GM23248 (cell line): ENCODE measurements at places on chromosomes 1 and 21. TPM values are rescaled to one million over a fixed set of nuclear protein-coding genes. Genes with fewer than 3 reads are reported as not detected.

Gene C1orf210
- not detected in 2 replicates for total RNA-seq

- DNase-seq: peak; percentile 91
- no peaks in the 10 kb centered on the region for H3K36me3 ChIP-seq
- peak overlapping the region; percentile 57 for H3K27ac ChIP-seq
- H3K4me1 ChIP-seq: peaks cover 43% of the 10 kb centered on the region
- H3K27me3 ChIP-seq: peaks cover 17% of the 10 kb centered on the region
Observed at GRCh38 chr1:243926803-243927245, 76.8 kb upstream of the AKT3 start.

- H3K27me3 ChIP-seq: no peaks in the 10 kb centered on the region
- no peaks in the 10 kb centered on the region for H3K4me1 ChIP-seq
- no peak overlapping the region for H3K4me3 ChIP-seq
- H3K27ac ChIP-seq: no peak overlapping the region
Observed at GRCh38 chr1:207698822-207699483, 52.9 kb upstream of the CD46 start.

DNA sequence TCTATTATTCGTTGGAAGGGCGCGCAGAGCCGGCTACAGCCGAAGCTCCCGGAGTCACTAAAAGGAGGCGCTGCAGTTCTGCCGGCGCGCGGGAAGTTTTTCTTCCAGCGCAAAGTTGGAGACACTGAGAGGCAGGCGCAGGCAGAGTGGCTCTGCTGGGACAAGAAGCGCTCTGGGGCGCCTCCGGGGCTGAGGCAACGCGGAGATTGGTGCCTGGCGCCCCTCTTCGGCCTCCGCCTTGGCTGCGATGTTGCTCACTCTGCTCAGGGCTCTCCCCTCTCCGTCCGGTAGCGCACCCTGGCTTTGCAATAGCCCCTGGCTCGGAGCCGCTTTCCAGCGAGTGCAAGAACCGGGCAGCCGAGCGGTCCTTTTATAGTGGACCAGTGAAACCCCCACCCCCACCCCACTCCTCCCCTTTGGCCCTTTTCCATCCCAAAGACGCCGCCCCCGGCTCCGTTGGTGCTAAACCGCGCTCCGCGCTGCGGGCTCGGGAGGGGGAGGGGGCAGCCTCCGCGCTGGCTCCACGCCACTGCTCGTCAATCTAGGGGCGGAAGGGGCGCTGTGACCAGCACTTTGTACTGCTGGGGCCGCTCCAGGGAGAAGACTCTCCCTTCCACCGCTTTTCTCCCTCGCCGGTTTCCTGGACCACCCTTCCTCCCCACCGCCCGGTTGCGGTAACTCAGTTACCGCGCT is at the start of gene ADAMTS1:
Gene ADAMTS1 (minus strand): TSS at position 344 of the 693 bp plus-strand sequence. CDS start 455 bp downstream, outside the sequence.
- no peaks in the 10 kb centered on the region for H3K27me3 ChIP-seq
- peaks cover 24% of the 10 kb centered on the region for H3K4me1 ChIP-seq
- H3K4me3 ChIP-seq: peak within 1 kb of the TSS; percentile 93
- H3K27ac ChIP-seq: peak within 1 kb of the TSS; percentile 84
- H3K36me3 ChIP-seq: peaks cover 24% of the 10 kb centered on the region

DNA sequence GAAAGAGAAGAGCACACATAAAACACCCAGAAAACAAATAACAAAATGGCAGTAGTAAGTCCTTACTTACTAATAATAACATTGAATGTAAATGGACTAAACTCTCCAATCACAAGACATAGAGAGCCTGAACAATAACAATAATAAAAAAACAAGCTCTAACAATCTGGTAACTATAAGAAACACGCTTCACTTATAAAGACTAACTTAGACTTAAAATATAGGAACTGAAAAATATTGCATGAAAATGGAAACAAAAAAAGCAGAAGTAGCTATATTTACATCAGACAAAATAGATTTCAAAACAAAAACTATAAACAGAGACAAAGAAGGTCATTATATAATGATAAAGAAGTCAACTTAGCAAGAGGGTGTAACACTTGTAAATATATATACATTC is 83.1 kb upstream of the LYPLAL1 start:
- H3K4me1 ChIP-seq: peaks cover 45% of the 10 kb centered on the region
- H3K4me3 ChIP-seq: no peak overlapping the region
- H3K36me3 ChIP-seq: no peaks in the 10 kb centered on the region
- no peak overlapping the region for H3K27ac ChIP-seq
- H3K27me3 ChIP-seq: no peaks in the 10 kb centered on the region
- DNase-seq: no peak

DNA sequence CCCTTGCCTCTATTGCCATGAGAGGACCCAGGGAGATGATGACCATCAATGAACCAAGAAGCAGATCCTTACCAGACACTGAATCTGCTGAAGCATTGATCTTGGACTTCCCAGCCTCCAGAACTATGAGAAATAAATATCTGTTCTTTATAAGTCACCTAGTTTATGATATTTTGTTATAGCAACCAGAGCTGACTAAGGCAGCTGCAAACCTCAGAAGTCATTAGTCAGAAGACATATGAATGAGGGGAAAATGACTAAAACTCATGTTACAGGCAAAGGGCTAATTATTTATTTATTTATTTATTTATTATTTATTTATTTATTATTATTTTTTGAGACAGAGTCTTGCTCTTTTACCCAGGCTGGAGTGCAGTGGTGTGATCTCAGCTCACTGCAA is 321.1 kb downstream of the TGFB2 start:
- H3K36me3 ChIP-seq: no peaks in the 10 kb centered on the region
- no peak overlapping the region for H3K27ac ChIP-seq
- peaks cover 12% of the 10 kb centered on the region for H3K4me1 ChIP-seq
- H3K27me3 ChIP-seq: no peaks in the 10 kb centered on the region

Gene C1QA
- total RNA-seq: not detected in 2 replicates

GRCh38 chr1:76891931-76892622 is 24.8 kb downstream of the ST6GALNAC5 start:
- peaks cover 23% of the 10 kb centered on the region for H3K4me1 ChIP-seq
- peak overlapping the region; percentile 43 for H3K4me3 ChIP-seq
- no peaks in the 10 kb centered on the region for H3K27me3 ChIP-seq
- no peaks in the 10 kb centered on the region for H3K36me3 ChIP-seq
- H3K27ac ChIP-seq: peak overlapping the region; percentile 65

- no peaks in the 10 kb centered on the region for H3K27me3 ChIP-seq
- H3K4me3 ChIP-seq: no peak overlapping the region
Observed at GRCh38 chr1:181812208-181812607, 249.3 kb downstream of the ZNF648 start.

- no peaks in the 10 kb centered on the region for H3K27me3 ChIP-seq
- no peak for DNase-seq
- no peak overlapping the region for H3K4me3 ChIP-seq
- H3K27ac ChIP-seq: no peak overlapping the region
Observed at GRCh38 chr1:242872521-242872920, 348.0 kb upstream of the PLD5 start.

GRCh38 chr21:45950740-45951515 is 30.6 kb upstream of the COL6A1 start:
- peak; percentile 73 for DNase-seq
- H3K36me3 ChIP-seq: no peaks in the 10 kb centered on the region
- H3K27me3 ChIP-seq: no peaks in the 10 kb centered on the region
- H3K4me1 ChIP-seq: peaks cover 25% of the 10 kb centered on the region
- H3K4me3 ChIP-seq: peak overlapping the region; percentile 51

DNA sequence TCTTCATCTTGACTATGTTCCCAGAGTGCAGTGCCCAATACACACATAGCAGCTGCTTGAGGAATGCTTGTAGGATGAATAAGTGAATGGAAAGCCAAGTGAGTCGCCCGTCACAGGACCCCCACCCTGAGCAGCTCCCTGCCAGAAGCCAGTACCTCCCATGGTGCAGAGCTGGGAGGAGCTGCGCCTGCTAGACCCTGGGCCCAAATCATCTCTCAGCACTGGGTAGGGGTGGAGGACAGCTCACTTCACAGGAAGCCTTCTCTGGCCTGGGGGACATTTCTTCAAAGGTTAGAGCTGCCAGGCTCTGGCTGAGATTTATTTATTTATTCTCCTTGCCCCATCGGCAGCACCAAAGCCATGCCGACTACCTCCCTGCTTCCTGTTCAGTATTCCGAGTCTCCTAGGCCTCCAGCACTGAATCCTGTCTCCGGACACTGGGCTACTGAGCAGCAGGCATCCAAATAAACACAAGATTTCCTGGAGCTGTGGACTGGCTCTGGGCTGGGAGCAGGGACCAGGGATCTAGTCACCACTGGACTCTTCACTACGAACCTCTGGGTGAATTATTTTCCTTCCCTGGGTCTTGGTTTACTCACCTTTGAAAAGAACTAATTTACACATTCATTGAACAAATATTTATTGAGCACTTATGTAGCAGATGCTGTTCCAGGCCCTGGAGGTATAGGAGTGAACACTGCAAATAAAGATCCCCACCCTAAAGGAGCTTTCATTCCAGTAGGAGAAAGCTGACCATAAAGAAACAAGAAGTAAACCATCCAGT is 187.7 kb downstream of the TRABD2B start:
- no peaks in the 10 kb centered on the region for H3K27me3 ChIP-seq
- H3K4me3 ChIP-seq: no peak overlapping the region
- DNase-seq: no peak
- H3K36me3 ChIP-seq: no peaks in the 10 kb centered on the region
- no peak overlapping the region for H3K27ac ChIP-seq
- H3K4me1 ChIP-seq: no peaks in the 10 kb centered on the region

DNA sequence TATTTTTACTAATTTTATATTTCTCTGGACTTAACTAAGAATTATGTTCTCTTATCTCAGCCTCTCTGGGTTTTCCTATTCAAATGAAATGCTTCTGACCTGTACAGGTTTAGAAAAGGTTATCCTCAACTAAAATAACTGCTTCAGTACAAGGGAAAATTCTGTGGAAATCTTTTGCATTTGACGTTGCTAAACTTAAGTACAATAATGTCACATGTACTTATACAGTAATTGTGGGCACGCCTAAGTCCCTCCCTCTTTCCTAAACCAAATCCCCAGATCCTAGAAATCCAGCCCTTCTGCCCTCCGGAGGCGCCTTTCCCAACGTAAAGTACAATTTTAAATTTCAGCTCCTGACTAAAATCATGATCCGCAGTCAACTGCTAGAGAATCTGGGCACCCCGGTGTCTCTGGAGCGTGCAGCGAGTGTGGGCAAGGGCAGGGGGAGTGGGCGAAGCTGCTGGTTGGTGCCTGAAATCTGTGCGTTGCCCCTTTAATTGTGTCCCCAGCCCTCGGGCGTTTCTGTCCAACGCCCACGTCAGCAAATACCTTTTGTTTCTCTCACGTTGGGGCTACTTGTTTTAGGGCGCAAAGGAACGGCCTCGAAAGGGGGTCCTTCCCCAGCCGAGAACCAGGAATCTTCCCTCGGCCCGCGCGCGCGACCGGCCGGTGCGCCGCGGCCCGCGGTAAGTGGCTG is at the start of gene ZBTB8A:
Gene ZBTB8A (plus strand): TSS at position 541 of the 697 bp plus-strand sequence. CDS start 53,505 bp downstream, outside the sequence.
- peak within 1 kb of the TSS; percentile 58 for H3K27ac ChIP-seq
- peak; percentile 87 for DNase-seq
- peak within 1 kb of the TSS; percentile 79 for H3K4me3 ChIP-seq
- no peaks in the 10 kb centered on the region for H3K27me3 ChIP-seq

Gene FCRLB
- 8.3 and 14.5 TPM in 2 replicates for total RNA-seq

Gene KCNAB2
- 3.5 and 4.8 TPM in 2 replicates for total RNA-seq

Gene GBP5
- 0.43 and 2.0 TPM in 2 replicates for total RNA-seq

- DNase-seq: no peak
- H3K27ac ChIP-seq: no peak overlapping the region
- no peaks in the 10 kb centered on the region for H3K27me3 ChIP-seq
Observed at GRCh38 chr1:59243550-59243949, 53.3 kb upstream of the FGGY start.

GRCh38 chr1:165052431-165052830 is 304.1 kb downstream of the LMX1A start:
- H3K27ac ChIP-seq: no peak overlapping the region
- no peaks in the 10 kb centered on the region for H3K36me3 ChIP-seq
- no peak overlapping the region for H3K4me3 ChIP-seq
- DNase-seq: no peak

DNA sequence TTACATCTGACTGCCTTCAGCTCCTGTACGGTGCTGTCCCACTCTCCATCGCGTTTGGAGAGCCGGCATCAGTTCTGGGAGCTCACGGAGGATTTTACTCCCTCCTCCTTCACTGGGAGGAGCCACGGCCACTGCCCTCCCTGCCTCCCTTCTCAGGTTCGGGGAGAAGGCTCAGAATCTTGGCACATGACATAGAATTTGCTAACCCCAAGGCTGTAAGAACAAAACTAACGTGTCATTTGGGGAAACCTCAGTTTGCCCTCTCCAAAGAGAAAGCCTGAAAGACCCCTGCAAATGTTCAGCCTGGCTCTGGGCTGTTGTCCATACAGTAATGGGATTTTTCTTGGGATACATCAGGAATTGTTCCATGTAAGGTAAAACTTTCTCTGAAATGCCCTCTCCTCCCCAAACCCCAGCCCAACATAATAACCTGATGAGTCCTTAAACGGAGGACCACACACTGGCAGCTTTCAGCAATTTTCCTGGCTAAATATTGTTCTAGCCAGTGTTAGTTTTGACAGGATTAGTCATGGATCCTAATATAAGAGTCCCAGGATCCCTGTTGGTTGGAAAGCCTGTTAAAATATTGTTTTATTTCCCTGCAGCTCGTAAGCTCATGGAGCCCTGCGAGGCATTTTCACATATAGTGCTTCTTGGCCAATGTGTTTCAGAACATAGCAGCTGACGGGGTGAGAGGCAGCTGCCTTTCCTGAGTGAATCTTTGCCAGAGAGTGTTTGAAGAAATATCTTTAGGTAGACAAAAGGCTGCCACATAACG is 98.8 kb downstream of the RHOU start:
- H3K4me1 ChIP-seq: peaks cover 10% of the 10 kb centered on the region; the same call in 1 of the 2 replicates
- no peak for DNase-seq
- H3K4me3 ChIP-seq: no peak overlapping the region
- H3K27me3 ChIP-seq: peaks cover 15% of the 10 kb centered on the region
- no peak overlapping the region for H3K27ac ChIP-seq

DNA sequence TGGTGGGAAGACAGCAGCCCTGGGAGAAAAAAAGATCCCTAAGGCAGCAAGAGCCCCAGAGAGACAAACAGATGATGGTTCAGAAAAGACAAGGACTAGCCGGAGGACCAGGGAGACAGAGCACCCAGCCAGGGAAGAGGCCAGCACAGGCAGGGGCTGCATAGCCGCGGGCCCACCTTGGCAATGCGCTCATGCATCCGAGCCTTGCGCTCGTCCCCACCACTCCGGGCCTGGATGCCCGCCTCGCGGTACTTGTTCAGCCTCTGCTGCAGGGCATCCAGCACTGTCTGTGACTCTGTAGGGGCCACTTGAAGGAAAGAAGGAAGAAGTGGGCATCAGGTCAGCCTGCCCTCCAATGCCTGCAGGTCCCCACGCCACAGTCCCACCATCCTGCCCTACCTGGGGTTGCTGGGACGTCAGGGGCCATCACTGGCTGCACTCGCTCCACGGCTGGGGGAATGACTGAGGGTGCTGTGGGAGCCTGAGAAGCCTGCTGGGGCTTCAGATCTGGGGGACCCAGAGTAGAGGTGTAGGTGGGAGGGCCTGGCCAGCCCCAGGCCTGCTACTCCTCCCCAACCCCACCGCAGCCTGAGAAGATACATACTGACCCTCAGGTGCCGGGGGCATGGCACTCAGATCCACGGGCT is 7.0 kb downstream of the CC2D1B start:
- H3K36me3 ChIP-seq: peaks cover 33% of the 10 kb centered on the region
- no peak overlapping the region for H3K27ac ChIP-seq
- no peaks in the 10 kb centered on the region for H3K27me3 ChIP-seq
- DNase-seq: no peak
- H3K4me3 ChIP-seq: no peak overlapping the region
- H3K4me1 ChIP-seq: no peaks in the 10 kb centered on the region

GRCh38 chr1:232650418-232650817 is 20.5 kb upstream of the SIPA1L2 start:
- H3K4me1 ChIP-seq: no peaks in the 10 kb centered on the region
- H3K27me3 ChIP-seq: peaks cover 3% of the 10 kb centered on the region
